ENCODE measurements at places on chromosomes 6 and 20.

DNA sequence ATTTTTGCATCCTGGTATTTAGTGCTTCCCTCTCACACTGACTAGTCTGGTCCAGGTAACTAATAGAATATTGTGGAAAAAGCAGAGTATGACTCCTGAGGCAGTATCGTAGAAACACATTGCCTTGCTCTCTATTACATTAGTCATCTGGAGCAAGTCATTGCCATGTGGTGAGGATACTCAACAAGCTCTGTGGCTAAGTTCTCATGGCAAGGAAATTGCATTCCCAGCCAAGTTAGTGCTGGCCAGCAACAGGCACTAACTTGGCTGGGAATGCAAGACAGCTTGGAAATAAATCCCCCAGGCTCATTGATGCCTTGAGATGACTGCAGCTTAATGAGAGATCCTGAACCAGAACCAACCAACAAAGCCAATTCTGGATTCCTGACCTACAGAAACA is 39.7 kb upstream of the HTR1B start:
- DNase-seq = no peak

- no peak for DNase-seq
These were observed 280.7 kb downstream of the TAF4 start for GRCh38 chr20:61784801-61785566.

DNA sequence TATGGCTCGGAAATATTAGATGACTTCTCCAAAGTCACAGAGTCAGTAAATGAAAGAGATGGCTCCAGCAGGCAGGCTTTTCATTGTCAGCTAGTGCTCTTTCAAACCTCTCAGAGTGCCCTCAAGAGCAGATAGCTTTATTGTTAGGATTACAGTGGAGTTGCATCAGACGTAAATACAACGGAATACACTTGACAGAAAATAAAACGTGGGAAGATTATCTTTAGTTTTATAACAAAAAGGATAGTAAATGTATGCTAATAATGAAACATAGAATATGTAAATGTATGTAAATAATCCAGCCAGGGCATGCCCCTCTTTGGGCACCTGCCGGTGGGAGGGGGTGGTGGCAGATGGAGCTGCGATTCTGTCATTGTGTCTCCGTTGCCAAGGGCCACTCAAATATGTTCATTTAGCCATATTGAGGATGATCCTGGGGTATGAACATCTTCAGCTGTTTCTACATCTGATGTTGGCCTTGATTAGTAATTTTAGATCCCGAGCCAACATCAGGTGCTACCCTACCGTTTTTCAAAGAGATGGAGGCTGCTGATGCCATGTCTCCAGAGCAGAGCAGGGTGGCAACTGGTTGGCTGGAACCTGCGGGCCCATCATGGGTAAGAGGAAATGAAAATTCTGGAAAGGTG is 358.3 kb upstream of the SULF2 start:
- peak; percentile 32 for DNase-seq

DNA sequence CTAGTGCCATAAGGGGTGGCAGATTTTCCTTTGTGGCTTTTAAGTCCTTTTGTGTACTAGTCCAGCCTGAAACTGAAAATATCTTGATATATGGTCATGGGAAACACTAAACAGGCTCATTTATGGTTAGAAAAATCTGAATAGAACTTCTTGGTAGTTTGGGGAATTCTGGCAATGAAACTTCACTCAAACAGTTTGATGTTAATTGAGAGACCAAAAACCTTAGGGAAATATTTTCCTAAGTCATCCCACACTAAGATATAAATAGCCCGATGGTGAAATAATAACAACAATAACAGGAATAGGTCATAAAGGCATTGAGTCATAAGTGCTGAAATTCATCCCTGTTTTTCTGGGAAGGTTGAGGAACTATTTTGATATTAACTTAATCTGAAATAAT is 146.2 kb upstream of the SMLR1 start:
- DNase-seq = peak; percentile 27

GRCh38 chr6:121143476-121143875 is 190.8 kb downstream of the TBC1D32 start:
- DNase-seq = no peak

- DNase-seq = no peak
These were observed 7.0 kb upstream of the FOXF2 start for GRCh38 chr6:1382331-1382882.

GRCh38 chr20:63860325-63861051 is 810 bp upstream of the ABHD16B start:
- no peak for DNase-seq

- no peak for DNase-seq
These were observed 85.6 kb upstream of the SRSF6 start for GRCh38 chr20:43372051-43372450.

DNA sequence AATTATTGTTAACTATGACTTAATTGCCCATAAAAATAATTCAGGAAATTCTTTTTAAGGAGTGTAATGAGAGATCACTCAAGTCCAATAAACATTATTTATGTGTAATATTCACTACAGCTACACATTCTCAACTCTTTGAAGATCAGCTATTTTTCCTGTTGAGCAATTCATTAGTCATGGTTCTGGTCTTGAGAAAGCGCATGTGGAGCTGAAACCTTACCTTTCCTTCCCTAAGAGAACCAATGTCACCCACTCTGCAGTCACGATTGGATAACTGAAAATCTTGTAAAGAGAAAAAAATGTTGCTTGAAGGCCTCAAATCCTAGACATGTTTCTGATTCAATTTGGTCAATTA is 736.9 kb upstream of the MARCKS start:
- DNase-seq = peak; percentile 99

DNA sequence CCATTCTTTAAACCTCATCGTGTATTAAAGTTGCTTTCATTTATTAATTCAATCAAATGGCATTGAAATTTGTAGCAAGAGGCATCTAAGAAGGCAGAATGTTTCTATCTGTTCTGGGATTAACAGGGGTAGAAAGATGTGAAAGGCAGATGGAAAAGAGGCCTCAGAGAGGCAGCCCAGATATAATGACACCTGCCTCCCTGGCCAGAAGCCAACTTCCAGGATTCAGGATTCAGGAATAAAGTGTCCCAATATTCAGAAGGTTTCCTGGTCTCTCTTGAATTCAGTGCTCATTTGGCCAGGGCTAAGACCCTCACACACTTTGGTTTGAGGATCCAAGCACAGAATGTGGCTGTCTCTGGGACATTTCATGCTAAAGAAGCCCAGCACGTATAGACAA is 39.9 kb downstream of the HLA-B start:
- DNase-seq = no peak

DNA sequence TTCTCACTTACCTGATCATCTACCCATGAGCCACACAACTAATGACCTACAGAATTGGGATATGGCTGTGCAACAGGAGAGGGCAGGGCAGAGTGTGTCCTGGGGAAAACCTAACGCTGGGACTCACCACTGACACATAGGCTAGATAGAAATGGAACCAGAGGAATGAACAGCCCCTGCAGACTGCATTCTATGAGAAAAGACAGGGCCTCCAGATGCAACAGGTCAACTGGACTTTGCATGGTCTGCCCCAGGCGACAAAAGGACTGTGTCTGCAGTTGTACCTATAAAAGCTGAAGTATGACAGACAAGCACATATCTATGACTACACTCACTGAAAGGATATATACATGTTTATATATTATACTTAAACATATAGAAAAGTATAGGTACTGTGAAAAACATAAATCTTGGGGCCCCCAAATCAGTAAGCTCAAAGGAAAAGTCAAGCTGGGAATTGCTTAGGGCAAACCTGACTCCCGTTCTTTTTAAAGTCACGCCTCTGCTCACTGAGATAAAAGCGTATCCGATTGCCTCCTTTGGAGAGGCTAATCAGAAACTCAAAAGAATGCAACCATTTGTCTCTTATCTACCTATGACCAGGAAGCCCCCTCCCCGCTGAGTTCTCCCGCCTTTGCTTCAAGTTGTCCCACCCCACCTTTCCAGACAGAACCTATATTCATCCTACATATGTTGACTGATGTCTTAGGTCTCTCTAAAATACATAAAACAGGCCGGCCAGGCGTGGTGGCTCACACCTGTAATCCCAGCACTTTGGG is 68.5 kb downstream of the EPB41L2 start:
- no peak for DNase-seq

- no peak for DNase-seq
These were observed 9.8 kb downstream of the RBM38 start for GRCh38 chr20:57400821-57401564.

DNA sequence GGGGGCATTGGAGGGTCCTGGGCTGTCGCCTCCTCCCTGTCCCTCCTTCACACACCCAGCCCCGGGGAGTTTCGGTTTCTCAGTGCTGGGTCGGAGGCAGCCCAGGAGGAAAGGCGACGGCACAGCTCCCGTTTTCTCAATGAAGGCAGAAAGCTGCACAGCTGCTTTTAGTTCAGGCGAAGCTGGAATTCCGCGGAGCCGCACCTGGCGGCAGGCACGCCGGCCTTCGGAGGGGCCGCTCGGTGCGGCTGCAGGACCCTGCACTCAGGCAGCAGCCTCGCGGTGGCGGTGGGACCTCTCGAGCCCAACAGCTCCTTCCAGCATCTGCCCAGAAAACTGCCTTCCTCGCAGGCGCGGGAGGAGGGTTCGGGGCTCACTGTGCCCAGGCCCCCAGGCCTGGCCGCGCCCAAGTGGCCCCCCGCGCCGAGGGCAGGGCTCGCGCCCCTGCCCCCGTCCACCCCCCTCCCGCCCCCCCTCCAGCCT is 4.6 kb downstream of the FOXQ1 start:
- no peak for DNase-seq

DNA sequence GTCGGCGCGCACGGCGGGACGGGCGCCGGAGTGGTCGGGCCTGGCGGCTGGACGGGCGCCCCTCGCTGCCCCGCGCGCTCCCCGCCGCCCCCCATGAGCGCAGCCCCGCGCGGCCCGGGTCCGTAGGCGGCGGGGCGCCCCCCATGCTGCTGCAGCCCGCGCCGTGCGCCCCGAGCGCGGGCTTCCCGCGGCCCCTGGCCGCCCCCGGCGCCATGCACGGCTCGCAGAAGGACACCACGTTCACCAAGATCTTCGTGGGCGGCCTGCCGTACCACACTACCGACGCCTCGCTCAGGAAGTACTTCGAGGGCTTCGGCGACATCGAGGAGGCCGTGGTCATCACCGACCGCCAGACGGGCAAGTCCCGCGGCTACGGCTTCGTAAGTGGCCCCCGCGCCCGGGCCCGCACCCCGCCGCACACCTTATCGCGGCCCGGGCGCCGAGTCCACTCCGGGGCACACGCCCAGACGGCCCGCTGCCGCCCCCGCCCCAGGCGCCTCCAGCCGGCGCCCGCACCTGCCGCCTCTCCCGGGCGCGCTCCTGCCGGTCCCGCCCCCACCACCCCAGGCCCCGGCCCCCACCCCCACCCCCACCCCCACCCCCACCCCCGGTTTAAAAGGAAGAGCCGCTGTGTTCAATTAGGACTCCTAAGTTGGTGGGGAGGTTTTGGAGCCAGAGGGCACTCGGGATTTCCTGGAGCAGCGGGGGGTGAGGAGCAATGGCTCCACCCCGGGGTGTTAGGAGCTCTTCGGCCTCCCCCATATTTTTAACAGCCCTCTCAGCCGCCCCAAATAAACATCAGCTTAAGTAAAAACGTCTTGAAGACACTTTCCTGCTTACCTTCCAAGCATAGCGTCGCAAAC is 474 bp downstream of the RBM38 start:
- no peak for DNase-seq

GRCh38 chr6:89350281-89350966 is 2.1 kb downstream of the UBE2J1 start:
- peak; percentile 16 for DNase-seq

GRCh38 chr6:37210313-37210968 is 40.5 kb downstream of the PIM1 start:
- peak; percentile 83 for DNase-seq

DNA sequence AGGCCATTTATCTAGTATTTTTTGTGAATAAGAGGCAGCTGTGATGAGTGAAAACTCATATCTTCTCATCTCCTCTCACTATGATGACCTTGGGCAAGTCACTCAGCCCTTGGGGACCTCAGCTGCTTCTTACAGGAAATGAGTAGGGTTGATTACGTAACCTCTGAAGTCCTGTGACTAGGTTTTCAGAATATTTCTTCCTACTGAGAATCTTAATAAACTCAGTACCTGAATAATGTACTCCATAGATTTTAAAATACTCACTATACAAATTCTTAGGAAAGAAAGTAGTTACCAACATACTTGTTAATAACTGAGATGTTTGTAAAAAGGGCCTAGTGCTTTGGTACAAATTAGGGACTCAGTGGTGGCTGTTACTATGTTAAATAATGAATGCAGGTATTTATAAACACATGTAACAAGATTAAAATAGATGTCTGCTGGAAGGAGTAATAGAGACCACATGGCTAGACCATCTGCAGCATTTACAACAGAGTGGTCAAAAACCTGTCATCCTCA is 60.9 kb downstream of the RPRD1B start:
- DNase-seq = peak; percentile 62

GRCh38 chr6:52546192-52546591 is 30.7 kb downstream of the TRAM2 start:
- DNase-seq = no peak

- DNase-seq = peak; percentile 51
These were observed at the start of gene SYNDIG1 for GRCh38 chr20:24469116-24469893. Gene SYNDIG1, plus strand, starts transcription at chr20:24469629. Its CDS starts 73,469 bp downstream, at chr20:24543098.

- DNase-seq = no peak
These were observed 11.9 kb downstream of the FAM184A start for GRCh38 chr6:119066517-119066916.

GRCh38 chr6:40723967-40724366 is 136.8 kb upstream of the LRFN2 start:
- peak; percentile 29 for DNase-seq

DNA sequence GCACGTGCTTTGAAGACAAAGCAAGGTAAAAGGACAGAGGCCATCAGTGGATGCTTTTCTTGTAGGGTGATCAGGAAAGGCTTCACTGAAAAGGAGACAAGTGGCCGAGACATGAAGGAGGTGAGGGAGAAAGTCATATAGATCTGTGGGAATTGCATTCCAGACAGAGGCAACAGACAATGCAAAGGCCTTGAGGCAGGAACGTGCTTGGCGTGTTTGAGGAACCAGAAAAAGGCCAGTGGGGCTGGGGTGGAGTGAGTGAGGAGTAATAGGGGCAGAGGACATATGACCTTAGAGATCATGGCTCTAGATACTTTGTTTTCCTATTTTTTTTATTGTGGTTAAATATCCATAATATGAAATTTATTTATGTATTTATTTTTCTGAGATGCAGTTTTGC is 10.5 kb upstream of the SALL4 start:
- no peak for DNase-seq

DNA sequence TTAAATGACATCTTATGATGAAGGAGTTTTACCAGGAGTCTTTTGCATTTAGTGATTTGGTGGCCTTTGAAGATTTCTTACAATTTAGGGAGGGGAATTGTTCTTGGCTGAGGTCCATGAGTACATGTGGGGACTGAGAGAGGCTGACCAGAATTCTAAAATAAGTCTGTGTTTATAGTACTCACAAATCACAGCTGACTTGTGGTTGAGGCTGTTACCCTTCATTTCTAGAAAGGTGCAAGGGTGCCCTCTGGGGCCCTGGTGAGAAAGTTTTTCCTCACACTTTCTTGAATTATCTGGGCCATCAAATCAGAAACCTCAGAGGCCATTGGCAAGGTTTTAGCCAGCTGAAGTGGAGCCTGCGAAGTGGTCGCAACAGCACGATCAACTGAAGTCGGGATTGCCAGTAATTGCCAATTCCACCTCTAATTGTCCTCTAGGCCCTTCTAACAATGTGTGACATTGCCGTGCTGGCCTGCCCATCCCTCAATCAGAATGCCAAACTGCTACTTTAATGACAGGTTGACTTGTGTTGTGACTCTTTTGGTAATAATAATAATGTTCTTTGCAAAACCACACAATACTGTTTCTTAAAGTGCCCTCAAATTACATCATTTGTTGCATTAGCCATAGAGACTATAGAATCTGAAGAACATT is 221.6 kb downstream of the OGFRL1 start:
- DNase-seq = peak; percentile 73
